Cortex of kidney (tissue), 1 donor: ENCODE measurements at places on chromosomes 7 and 10.

DNA sequence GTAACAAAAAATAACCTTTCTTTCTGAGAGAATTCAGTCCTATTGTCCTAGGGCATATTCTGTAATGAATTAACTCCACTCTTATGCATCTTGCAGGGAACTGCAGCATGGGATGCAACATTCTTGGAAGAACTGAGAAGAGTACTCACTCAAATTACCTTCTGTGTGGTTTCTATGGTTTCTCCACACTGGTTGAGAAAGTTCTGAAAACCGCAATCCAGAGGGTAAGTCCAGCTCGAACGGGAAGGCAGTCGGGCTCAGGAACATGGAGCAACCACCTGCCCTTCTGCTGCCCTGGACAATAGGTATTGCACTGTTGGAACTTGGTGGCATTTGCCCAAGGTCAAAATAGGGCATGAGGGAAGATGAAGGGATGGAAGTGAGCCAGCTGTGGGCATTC is 59.6 kb upstream of the CDK13 start:
- no peak for DNase-seq

GRCh38 chr7:70063927-70064326 is 465.7 kb downstream of the AUTS2 start:
- no peak for DNase-seq

GRCh38 chr7:45921699-45922519 is 837 bp upstream of the IGFBP3 start:
- no peak for DNase-seq

DNA sequence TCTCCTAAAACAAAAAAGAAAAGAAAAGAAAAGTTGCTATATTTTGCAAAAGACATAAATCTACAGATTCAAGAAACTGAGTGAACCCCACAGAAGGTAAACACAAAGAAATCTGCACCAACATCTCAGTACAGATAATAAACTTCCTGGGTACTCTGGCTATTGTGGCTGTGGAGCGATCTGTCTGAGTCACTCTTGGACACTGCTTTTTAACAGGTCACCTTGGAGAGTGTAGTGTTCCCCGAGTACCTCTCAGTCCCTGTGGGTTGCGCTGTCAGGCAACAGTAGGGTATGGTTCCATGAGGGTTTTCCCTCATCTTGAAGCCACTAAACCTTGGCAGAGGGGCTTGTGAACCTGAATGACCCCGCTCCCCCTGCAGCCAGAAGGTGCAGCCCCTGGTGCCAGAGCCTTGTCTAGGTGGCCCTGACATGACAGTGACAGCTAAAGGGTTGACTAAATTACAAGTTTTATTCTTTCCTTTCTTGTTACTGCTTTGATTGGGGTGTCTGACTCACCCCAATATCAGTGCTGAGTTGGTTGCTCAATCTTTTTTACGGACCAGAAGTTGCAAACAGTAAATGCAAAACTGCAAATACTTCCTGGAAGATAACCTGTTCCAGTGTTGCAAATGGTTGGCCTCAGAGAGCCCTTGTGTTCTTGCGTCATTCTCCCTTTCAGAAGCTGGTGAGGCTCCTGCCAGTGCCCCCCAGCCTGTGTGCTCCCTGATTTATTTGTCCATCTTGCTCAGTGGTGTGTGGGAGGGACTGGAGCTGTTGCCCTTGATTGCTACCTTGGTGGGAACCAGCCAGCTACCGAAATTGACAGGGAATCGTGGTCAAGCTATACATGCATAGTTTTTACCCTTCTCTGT is 30.6 kb downstream of the POR start:
- no peak for DNase-seq

DNA sequence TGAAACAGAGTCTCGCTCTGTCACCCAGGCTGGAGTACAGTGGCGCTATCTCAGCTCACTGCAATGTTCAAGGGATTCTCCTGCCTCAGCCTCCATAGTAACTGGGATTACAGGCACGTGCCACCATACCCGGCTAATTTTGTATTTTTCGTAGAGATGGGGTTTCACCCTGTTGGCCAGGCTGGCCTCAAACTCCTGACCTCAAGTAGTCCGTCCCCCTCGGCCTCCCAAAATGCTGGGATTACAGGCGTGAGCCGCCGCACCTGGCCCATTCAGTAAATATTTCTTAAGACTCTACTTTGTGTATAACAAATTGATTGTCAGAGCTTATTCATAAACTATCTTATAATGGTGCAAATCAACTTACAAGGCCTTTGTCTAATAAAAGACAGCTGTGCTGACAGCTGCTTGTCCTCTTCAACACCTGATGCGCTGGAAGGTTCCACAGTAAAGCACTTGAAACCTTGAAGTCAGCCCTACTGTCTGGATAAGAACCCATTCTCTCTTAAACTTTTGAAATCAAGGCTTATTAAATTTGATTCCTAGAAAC is 14.7 kb downstream of the ECHDC3 start:
- DNase-seq = no peak

- no peak for DNase-seq
Measured at GRCh38 chr7:108425714-108426275, 30.4 kb downstream of the NRCAM start.

- no peak for DNase-seq
Measured at GRCh38 chr7:20352573-20353306, 22.0 kb downstream of the ITGB8 start.

- no peak for DNase-seq
Measured at GRCh38 chr10:79079490-79080355, 11.0 kb downstream of the ZMIZ1 start.

DNA sequence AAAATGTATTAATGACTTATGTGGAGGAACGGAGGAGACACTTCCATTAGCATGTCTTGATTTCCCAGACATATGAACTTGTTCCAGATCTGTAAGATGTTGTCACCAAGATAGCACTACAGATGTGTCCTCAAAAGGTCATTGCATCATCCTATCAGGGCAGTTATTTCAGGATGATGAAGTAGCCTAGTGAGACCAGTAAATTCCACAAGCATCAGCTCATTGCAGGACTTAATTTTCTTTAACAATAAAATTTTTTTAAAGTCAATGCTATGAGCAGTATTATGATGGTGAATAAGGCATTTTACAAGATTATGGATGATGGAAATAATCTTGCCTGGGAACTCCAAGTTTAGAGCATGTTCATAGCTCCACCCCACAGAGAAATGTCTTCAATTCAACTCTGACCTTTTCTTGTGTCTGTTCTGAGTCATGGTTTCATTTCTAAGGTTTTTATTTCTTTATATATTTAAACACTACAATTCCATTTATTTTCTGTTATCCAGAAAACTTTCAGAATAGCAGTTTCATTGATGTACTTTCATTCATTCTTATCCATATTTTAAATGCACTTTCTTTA is 1203.3 kb upstream of the CELF2 start:
- no peak for DNase-seq

DNA sequence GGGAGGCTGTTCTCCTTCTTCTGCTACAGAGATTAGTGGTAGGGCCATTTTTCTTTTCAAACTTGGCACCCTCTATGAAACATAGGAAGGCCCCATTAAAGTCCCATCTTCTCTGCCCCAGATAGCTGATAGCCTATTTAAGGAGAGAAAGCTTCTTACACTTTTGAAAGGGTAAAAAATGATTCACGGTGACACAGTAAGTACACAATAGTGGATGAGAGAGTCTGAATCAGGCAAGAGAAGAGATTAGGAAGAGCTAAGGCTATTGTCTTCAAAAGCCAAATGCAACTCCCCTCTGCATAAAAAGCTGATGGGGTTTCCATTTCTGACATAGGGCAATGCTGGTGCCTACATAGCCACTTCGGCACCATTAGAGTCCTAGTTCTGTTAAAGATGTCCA is 3.6 kb downstream of the INA start:
- no peak for DNase-seq

DNA sequence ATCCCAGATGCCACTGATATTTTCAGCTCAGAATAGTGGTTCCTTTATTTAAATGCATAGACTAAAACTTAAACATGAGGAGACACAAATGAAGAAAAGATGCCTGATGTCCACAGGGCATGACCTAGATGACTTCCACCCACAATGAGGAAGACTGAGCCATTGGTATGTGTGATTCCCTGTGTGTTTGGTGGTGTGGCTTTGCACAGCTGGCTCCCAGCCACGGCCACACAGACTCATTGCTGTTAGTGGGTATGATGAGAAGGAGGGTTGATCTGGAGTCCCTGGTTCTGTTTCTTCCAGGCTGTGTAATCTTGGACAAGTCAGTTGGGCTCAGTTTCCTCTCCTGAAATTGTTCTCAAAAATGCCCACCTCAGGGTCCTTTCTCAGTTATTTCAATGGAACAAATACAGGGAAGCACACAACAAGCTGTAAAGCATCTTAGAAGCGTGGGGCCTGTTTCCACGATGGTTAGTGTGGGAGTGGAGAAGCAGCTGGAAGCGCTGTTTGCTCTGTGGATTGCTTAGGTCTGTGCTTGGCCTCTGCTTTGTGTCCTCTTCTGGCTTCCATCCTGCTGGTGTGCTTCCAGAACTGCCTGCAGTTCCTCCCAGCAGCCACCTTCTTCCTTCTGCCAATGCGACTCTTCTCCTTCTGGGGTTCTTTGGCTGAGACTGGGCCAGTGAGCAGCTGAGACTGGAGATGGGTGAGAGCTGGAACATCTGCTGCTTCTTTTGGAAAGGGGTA is 303.7 kb downstream of the BMPER start:
- no peak for DNase-seq

DNA sequence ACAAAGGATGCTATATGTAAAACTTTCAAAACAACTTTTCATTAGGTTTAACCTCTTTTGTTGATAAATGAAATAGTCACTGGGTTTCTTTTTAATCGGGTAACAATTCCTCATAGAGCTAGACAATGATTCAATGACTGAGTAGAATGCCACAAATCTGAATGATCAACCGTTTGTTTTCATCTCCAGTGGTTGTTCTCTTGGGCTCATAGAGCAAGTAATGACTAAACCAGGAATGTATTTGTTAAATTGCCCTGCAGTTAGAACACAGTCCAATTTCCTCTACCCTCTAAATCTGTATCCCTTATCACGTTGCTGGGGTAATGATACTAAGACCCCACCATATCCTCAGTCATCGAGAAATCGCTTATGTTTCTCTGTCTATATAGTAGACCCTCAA is 40.0 kb downstream of the CNNM1 start:
- no peak for DNase-seq

DNA sequence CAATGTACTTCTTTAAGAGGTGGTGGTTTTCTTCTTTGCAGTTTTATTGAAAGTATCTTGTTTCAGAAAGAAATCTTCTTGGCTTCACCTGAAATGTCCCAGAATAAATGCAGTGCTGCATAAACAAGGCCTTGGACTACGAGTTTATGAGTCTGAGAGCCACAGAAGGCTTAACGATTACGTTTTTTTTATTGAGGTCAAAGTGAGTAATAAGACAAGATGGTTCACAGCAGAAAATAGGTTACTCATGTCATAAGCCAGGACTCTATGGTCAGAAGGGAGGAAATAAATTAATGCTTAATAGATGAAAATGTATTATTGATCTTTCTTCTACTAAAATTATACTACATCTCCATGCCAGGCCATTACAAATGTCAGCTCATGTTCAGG is 13.7 kb upstream of the NPTX2 start:
- no peak for DNase-seq

DNA sequence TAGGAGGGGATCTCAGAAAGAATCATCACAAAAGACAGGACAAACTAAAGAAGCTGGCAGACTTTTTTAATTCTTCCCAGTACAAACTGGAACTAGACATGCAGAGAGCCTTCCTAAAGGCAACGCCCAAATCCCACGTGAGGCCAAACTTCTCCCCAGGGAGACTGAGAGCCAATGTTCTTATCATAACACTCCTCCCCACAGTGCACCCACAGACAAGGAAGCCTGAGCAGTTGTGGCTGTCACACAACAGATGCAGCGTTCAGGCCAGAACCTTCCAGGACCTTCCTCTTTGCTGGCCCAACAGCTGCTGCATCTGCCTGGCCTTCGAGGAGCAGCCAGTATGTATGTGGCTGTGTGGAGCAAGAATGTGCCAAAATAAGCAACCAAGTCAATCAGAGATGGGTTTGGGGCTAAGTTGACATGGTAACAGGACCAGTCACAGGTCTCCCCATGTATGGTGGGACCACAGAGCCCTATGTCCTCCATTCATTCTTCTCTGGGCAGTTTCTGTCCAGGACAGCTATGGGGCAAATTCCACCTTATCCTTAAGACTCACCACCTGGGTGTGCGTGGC is 34.9 kb downstream of the SRPK2 start:
- no peak for DNase-seq

- DNase-seq = no peak
Measured at GRCh38 chr10:109922976-109923921, at the start of gene XPNPEP1. Gene XPNPEP1, minus strand, starts transcription at chr10:109923511. Its CDS starts 78 bp downstream, at chr10:109923433.

GRCh38 chr7:130429019-130429418 is 11.8 kb downstream of the CEP41 start:
- no peak for DNase-seq

GRCh38 chr10:97898429-97898828 is 48.8 kb downstream of the GOLGA7B start:
- DNase-seq = no peak

DNA sequence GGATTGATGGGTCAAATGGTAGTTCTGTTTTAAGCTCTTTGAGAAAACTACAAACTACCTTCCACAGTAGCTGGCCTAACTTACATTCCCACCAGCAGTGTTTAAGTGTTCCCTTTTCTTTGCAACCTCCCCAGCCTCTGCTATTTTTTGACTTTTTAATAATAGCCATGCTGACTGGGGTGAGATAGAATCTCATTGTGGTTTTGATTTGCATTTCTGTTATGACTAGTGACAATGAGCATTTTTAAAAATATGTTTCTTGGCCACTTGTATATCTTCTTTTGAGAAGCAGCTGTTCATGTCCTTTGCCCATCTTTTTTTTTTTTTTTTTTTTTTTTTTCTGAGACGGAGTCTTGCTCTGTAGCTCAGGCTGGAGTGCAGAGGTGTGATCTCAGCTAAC is 155.2 kb upstream of the BMPER start:
- no peak for DNase-seq
